NCI-H2171 treated with DMSO at 0.1 percent for 48 hours (cell line): ENCODE measurements at places on chromosomes 1 and 21.

- DNase-seq = no peak
These were observed 406.1 kb downstream of the RPS6KC1 start for GRCh38 chr1:213457186-213457585.

DNA sequence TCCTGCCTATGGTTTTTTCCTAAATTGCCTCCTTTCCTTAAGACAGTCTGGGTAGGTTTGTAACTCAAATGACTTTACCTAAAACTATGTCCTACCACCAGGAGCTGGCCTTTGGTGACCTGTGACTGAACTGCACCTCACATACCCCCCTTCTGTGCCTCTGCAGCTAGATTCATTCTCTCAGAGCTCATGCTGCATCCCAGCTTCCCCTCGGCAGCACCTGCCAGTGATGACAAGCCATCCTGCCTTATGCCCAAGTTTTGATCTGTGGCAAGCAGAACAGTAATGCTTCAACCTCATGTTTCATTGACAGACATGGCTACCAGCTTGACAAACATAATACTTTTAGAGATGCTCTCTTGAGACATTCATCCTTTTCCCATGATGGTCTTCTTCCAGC, 141.9 kb downstream of the TSEN15 start:
- DNase-seq = no peak

DNA sequence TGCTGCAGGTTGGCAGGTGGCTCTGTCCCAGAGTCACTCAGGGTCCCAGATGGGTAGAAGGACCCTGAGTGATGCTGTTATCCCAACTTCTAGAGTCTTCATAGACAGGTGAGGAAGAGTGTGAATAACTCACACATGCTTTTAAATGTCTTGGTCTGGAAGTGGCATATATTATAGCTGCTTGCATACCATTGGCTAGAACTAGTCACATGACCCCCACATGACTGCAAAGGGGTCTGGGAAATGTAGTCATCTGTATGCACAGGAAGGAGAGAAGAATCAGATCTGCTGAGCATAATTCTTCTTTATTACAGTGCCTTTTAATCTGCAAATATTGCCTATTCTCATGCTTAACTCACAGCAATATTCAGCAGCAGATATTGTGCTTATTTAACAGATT, 28.2 kb upstream of the KLHDC7A start:
- DNase-seq = peak; percentile 67

DNA sequence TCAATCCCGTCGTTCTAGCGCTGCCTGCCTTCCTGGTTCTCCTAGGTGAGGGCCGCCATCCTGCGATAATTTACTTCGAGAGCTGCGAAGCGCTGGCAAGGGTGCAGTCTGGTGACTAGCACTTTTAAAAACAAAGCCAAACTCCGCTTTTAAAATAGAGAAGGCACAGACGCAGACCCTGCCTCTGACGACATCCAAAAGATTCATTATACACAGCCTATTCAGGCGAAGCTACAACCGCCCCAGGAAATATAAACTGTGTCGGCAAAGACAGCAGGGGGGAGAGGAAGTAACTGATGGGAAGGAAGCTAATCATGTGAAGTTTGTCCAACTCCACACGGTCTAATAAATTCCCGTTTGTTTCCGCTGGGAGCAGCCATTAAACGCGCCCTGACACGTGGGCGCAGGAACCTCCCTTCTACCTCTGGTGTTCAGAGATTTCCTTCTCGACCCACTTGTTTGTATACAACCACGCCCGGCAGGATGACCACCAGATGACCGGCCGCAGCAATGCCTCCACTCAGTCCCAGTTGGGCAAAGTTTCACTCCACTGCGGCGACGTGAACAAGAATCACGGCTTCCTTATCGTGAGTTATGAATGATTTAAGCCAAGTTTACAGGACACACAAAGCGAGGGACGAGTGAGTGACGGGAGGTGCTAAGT, 1.3 kb downstream of the GNG12 start:
- peak; percentile 70 for DNase-seq

DNA sequence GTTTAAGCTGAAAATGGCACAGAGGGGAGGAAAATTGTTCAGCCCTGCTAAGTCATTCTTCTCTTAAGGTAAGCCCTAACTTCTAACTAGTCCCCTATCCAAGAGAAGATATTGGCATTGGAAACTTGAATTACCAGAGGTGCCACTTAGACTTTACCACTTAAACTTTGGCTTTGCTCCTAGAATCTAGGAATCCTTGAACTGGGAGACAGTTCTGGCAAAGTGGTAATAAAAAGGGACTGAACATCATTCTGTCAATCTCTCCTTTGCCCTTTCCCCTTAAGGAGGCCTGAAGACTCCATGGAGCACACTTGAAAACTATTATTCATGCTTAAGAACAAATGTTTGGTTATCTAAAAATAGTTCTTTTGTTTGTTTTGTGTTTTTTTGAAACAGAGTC, 8.4 kb downstream of the ATP1A4 start:
- no peak for DNase-seq

GRCh38 chr1:160885042-160885441, at the start of gene ITLN1:
Gene ITLN1, minus strand, starts transcription at chr1:160885180. Its CDS starts 303 bp downstream, at chr1:160884877.
- no peak for DNase-seq

- DNase-seq = no peak
These were observed 118.1 kb downstream of the NGF start for GRCh38 chr1:115219927-115220326.

GRCh38 chr1:154755858-154756730, 114.0 kb downstream of the KCNN3 start:
- no peak for DNase-seq

DNA sequence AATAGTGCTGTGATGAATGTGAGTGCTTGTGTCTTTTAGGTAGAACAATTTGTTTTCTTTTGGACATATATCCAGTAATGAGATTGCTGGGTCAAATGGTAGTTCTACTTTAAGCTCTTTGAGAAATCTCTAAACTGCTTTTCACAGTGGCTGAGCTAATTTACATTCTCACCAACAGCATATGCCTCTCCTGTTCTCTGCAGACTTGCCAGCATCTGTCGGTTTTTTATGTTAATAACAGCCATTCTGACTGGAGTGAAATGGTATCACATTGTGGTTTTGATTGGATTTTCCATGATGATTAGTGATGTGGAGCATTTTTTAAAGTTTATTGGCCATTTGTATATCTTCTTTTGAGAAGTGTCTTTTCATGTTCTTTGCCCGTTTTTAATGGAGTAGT, 647.3 kb upstream of the ADAMTS5 start:
- DNase-seq = peak; percentile 66

DNA sequence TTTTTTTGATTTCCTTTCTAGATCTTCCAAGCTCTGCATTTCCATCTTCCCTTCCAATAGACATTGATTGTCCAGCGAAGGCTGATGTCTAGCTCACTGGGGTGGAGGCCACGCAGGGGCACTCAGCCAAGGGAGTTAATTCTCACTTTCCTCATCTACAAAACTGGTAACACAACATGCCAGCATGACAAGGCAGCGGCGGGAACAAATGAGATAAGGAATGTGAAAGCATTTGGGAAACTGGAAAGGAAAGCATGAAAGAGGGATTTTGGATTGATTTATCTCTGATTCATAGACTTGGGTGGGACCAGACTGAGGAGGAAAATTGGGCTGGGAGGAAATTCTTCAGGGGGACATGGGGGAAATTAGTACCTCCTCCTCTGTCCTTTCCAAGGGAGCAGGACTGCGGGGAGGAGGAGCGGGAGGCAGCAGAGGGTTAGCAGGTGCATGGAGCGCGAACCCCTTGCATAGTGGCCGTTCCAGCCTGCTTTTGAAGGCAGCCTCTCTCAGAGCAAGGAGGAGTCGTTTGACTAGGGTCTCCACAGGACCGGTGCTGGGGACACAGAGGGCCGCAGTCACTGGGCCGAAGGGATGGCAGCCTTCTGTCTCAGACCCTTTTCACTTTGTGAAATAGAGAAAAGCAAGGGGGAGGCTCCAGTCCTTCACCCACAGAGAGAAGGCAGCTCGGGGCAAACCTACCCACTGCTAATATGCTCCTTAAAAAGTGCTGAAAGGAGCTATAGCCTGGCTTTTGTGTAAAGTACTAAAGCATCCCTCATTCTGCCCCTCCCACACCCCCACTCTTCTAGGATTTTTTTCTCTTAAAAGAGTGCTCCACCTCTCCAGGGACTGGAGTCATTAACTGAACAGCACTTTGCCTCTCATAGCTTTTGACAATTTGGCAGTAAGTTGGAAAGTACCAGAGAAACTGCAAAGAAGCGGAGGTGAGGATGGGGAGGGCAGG, 89.2 kb downstream of the PLXNA2 start:
- no peak for DNase-seq

GRCh38 chr1:17520041-17520440, 19.5 kb upstream of the ARHGEF10L start:
- DNase-seq = no peak

DNA sequence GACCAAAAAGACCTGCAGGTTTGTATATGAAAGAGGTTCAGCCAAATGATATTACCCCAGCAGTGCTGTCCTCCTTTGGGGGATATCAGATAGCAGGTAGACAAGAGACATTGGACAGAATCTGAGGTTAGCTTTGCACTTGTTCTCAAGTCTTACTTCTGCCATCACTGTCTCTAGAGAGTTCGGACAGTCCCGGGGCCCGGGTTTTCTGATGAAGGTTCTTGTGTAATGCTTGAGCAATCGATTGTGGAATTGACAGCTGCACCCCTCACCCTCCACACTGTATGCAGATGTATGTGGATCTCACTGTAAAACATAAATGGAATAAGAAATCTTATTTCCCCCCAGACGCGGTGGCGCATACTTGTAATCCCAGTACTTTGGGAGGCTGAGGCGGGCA, 56.2 kb upstream of the MORC3 start:
- peak; percentile 56 for DNase-seq

DNA sequence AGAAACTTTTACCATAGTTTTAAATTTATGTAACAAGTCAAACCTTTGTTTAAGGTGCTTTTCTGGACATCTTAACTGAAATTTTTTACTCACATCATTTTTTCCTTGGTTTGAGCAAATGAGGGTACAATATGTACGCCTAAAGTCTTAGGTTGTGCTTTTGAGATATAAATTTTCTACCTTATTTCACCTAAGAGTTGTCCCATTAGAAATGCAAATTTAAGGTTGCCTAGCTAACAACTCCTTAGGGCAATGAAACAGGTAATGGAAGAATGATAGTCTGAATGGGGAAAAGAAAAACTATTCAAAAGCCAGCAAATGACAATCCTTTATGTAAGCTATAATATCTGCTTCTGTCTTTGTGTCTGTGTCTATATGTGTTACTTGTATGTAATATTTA, 19.6 kb downstream of the NRDC start:
- no peak for DNase-seq

DNA sequence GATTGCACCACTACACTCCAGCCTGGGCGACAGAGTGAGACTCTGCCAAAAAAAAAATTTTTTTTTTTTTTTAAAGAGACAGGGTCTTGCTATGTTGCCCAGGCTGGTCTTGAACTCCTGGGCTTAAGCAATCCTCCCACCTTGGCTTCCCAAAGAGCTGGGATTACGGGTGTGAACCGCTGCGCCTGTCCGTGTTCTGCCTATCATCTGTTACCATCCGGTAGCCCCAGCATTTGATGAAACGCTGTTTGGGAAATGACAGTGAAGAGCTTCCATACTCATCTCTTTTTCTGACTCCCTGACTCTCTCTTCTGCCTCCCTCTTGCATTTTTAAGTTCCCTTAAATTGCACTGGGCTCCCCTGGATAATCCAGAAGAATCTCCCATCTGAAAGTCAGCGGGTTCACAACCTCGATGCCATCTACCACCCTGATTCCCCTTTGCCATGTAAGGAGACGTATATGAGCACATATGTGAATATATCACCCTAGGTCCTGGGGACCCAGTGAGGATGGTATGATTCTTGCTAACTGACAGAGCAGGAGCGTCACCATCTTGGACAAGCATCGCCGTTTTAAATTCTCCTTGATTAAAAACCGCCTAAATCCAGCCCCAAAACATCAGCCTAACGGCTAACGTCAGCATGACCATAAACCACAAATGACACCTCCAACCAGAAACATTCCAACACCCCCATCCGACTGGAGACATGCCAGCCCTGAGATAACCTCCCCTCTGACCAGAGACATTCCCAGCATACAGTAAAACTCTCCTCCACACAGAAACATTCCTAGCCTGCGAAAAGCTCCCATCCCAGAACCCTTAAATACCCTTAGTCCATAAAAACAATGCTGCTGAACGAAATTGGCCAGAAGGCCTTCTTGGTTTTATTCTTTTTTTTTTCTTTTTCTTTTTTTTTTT, 12.4 kb downstream of the TNFRSF8 start:
- DNase-seq = no peak

GRCh38 chr1:160975026-160975425, 20.4 kb upstream of the ITLN2 start:
- DNase-seq = no peak

DNA sequence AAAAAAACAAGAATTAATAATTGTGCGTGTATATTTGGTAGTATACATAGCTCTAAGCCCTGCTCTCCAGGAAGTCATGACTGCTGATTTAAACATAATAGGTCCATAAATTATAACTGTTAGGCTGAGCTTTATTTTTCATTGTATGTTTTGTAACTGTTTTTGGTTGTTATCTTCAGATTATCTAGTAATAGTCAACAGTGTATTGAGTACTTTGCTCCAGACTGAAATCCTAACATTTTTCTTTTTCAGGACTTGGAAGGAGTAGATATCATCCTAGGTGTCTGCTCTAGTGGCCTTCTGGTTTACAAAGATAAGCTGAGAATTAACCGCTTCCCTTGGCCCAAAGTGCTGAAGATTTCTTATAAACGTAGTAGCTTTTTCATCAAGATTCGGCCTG, 90.9 kb downstream of the TMEM200B start:
- DNase-seq = no peak

DNA sequence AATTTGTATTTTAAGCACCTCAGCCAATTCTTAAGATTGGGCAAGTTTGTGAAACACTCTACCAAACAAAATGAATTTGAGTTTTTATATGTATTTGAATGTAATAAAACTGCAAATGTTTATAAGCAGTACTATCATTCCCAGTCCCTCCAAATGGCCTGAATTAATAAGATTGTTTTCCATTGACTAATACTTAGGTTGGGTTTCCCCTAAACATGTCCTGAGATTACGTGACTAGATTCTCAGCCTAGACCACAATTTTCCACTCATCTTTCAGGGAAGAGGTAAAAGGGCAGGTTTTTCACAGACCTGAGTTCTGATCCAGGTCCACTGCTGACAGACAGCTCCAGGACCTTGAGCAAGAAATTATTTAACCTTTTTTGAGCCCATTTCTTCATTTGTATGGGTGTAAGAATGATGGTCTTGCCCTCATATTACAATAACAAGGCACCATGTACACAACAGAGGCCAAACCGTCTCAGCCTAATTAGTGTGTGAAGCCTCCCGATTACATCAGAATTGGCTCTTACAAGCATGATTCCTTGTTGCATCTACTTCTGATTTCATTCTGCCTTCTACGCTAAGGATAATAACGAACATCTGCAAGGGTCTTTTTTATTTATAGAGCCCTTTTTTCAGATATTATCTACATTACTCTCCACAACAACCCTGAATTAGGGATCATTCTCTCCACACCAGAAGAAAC, 51.2 kb downstream of the BEND5 start:
- DNase-seq = no peak

GRCh38 chr1:109075531-109076490, at the start of gene TAF13:
Gene TAF13, minus strand, starts transcription at chr1:109076003. Its CDS starts 56 bp downstream, at chr1:109075947.
- DNase-seq = peak; percentile 98

GRCh38 chr1:70961374-70961975, 86.1 kb downstream of the PTGER3 start:
- DNase-seq = peak; percentile 4
